ENCODE measurements at places on chromosomes 2 and 18. TPM values are rescaled to one million over a fixed set of nuclear protein-coding genes. Genes with fewer than 3 reads are reported as not detected.

LYG2 gene
- polyA plus RNA-seq = 0.99 TPM

TRIM43B gene
- polyA plus RNA-seq = 0.44 TPM

ACADL gene
- polyA plus RNA-seq = 0.68 TPM

ASAP2 gene
- polyA plus RNA-seq = 3.2 TPM

FSIP2 gene
- polyA plus RNA-seq = 3.0 TPM

SRD5A2 gene
- polyA plus RNA-seq = not detected

B3GNT7 gene
- polyA plus RNA-seq = 47.1 TPM

Measured in GM23338 (cell line).